NB4 (cell line): ENCODE measurements at places on chromosomes 16 and 17.
A peak's percentile ranks its signal among the peaks of the same experiment; 100 is the strongest.

DNA sequence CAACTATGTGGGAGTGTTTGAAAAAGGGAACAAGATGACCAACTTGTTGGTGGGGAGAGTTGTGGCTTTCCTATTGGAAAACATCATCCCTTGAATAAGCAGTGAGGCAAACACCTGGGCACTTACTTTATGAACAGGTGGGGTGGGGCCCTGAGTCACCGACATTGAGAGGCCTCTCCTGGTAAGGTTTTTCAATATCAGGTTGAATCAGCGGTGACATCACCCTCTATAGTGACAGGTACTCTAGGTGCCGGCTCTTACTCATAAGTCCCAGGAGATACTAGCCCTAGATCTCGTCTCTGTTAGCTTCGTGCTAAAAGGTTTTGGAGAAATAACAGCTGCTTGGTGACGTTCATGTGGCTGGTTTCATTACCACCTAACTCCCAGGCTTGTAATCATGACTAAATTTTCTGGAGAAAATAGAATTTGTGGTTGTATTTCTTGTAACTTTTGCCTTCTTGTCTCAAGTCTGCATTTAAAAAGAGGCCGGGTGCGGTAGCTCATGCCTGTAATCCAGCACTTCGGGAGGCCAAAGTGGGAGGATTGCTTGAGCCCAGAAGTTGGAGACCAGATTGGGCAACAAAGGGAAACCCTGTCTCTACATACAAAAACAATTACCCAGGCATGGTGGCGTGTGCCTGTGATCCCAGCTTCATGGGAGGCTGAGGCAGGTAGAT is 19.3 kb downstream of the CDH1 start:
- peak; percentile 51 for DNase-seq

- DNase-seq: no peak
Observed at GRCh38 chr17:17395246-17395802, 81.5 kb upstream of the MED9 start.

DNA sequence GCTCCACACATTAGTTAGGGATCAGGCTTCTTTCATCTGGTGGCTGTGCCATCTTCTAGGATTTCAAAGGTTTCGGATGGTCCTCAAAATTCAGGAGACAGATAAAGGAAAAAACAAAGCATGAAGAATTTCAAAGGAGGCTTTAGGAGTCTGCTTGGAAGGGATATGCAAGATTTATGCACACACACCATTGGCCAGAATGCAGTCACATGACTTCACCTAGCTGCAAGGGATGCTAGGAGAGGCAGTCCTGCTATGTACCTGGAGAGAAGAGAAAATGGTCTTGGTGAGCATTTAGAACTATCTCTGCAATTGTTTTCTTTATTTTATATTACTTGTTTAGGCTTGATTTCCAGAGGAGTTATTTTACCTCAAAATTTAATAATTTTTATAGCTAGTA is 174.6 kb downstream of the PCTP start:
- DNase-seq: no peak

GRCh38 chr17:29761040-29761761 is 138.5 kb upstream of the CORO6 start:
- peak; percentile 93 for DNase-seq

DNA sequence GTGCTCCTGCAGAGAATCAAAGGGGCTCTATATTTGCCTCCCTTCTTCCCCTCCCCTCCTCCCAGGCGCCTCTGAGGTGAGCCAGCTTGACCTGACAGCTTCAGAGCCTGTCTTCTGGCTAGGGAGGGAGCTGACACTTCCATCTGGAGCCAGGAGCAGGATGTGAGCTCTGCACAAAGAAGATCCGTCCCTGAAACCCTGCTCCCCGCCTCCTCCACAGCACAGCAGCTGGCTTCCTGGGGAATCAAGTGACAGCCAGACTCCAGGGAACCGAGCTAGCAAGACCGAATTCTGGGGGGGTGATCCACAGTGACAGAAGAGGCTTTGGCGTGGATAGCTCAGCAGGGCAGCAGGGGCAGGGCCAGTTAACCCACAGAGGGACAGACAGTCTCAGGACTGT is 37.2 kb downstream of the CCDC182 start:
- DNase-seq: no peak

DNA sequence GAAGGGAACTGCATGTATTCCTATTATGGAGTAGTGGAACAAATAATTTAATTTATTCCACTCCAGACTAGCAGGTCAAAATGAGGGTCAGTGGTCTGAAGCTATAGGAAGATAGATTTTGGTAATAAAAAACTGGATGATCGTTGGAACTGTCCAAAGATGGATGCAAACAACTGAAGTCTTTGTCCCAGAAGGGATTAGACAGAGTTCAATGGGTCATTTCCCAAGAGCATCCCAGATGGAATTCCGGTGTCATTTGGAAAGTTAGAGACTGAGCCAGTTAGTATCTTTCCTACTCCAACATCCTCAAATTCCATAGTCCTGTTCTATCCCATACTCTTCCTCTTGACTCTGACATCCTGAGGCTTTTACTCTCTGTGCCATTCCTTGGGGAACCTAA is 22.8 kb upstream of the TOX3 start:
- DNase-seq: no peak

- no peak for DNase-seq
Observed at GRCh38 chr17:81515530-81516041, 3.0 kb upstream of the ACTG1 start.

DNA sequence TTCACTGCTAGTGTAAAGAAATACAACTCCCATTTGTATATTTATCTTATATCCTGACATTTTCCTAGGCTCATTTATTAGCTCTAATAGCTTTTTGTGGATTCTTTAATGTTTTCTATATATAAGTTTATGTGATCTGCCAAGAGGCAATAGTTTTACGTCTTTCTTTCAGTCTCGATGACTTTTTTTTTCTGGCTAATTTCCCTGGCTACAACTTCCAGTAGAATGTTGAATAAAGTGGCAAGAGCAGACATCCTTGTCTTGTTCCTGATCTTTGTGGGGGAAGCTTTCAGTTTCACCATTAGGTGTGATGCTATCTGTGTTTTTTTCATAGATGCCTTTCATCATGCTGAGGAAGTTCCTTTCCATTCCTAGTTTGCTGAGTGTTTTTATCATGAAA is 43.9 kb upstream of the ABCA3 start:
- DNase-seq: no peak

GRCh38 chr16:28569021-28569420 is 15.3 kb downstream of the SGF29 start:
- no peak for DNase-seq

- DNase-seq: peak; percentile 54
Observed at GRCh38 chr16:19804538-19805323, 79.9 kb downstream of the GPRC5B start.

GRCh38 chr17:29051731-29052130 is 8.8 kb downstream of the PIPOX start:
- no peak for DNase-seq

- DNase-seq: no peak
Observed at GRCh38 chr16:70151941-70152509, 21.6 kb upstream of the CLEC18C start.

- peak; percentile 60 for DNase-seq
Observed at GRCh38 chr16:87926246-87927194, 9.8 kb downstream of the CA5A start.

- no peak for DNase-seq
Observed at GRCh38 chr16:62954144-62955032, 918.1 kb upstream of the CDH8 start.

DNA sequence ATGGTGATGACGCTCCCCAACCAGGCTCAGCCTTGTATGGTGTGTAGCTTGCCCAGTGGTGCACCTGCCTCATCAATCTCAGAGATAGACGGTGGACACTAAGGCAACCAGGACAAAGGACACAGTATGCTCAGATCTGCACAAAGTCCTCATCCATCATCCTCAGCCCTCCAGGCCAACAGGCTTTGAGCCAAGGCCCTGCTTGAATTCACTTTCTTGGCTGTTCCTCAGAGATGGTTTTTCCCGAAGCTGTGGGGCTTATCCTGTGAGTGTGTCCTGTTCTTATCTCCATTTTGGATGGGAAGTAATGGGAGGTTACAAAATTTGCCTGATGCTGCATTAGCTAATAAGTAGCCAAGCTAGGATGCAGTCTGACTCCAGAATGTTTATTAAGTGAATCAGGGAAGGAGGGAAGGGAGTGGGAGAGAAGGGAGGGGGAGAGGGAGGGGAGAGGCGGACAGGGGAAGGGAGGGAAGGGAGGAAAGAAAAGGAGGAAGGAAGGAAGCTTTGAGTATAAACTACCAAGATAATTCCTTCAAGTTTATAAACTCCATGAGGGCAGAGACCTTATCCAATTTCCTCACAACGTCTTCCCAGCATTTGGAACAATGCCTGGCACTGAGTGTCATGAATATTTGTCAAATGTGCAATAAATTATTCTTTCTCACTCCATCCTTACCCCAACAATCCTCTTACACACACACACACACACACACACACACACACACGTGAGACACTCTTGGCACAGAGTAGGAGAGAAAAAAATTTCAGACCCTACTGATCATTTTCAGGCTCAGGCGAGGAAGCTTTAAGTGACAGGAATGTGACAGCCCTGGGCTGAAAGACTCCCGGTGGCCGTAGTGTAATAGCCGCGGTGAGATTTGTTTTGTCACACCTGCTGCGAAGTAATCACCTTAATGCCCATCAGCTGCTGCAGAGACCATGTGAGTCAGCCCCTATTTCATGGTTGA is 84.3 kb downstream of the BMERB1 start:
- no peak for DNase-seq

DNA sequence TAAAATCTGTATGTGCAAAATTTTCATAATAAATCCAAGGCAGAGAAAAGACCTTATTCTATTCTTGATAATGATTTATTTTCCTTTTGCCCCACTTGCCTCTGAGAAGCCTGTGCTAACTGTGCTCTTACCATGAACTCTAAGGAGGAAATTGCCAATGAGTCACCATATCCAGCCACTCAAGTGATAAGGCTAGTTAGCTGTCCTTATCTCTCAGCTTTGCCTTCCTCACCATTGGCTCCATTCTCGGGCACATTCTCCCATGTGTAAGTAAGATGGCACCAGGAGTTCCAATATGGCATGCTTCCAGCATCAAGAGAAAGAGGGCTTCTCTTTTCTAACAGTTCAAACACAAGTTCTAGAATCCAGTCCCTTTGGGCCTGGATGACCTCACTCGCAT is 142.4 kb downstream of the TOX3 start:
- no peak for DNase-seq

DNA sequence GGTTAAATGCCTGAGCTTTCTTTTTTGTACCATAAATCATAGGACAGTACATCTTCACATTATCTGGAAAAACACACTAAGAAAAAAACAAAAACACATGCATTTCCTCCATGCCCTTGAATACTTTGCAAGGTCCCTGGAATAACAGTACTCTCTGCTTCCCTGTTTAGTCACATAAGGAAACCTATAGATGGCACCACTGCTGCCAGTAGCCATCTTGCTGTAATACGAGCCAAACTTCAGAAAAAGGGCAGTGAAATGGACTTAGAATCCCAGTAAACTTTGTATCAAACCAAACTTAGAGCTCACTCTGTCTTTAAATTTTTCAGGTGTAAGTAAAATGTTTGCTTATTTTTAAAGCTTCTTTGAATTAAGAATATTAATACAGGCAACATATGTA is 435.5 kb downstream of the KCNJ2 start:
- no peak for DNase-seq

- DNase-seq: no peak
Observed at GRCh38 chr16:12199524-12199923, 223.0 kb downstream of the SNX29 start.

GRCh38 chr17:61389670-61390478 is 9.8 kb upstream of the TBX2 start:
- DNase-seq: peak; percentile 56

GRCh38 chr17:12691173-12691572 is 25.5 kb downstream of the MYOCD start:
- no peak for DNase-seq

DNA sequence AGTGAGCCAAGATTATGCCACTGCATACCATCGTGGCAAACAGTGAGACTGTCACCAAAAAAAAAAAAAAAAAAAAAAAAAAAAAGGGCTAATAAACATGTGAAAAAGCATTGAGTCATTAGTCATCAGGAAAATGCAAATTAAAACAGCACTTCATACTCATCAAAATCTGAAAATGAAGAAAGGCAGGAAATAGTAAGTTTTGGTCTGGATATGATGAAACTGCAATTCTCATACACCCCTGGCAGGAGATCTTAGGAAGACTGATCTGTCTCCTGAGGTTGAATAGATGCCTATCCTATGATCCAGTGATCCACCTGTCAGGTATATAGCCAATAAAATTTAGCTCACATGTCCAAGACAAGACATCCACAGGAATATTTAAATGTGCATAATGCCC is 212.7 kb downstream of the CPPED1 start:
- DNase-seq: no peak

GRCh38 chr17:72336026-72336803 is 215.4 kb downstream of the SOX9 start:
- DNase-seq: no peak

DNA sequence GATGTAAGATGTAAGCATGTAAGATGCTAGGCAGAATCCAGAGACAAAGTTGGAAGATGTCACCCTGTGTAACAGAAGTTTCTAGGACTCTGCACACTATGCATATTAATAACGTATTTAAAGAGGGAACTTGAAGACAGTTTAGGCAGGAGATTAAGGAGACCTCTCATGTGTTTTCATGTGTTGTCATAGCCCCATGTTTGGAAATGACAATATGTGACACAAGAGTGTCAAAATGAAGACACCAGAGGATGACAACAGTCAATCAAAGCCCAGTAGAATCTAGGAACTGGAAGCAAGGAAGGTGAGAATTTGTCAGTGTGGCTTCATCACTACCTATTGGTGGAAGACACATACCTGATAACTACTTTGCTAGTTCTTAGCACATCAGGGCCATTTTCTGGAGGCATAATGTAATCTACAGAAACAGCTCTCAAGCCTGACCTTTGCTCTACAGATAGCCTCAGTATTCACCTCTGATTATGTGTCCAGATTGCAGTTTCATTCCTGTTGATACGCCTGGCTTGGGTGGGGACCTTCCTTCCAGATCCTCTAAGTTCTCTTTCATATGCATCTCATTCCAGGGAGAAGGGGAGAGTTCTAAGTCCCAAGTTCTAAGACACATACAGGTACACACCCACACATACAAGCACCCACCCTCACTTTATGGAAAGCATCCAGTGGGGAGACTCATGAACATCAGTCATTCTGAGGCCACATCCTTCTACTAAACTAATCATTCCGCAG is 26.3 kb downstream of the PMP22 start:
- DNase-seq: no peak

- peak; percentile 72 for DNase-seq
Observed at GRCh38 chr16:83953796-83954576, 946 bp downstream of the OSGIN1 start.
